Left lobe of liver (tissue), 2 donors: ENCODE measurements at places on chromosomes 3 and 15. TPM values are rescaled to one million over a fixed set of nuclear protein-coding genes. Genes with fewer than 3 reads are reported as not detected.

GRCh38 chr3:15272426-15273196 lies 59.8 kb downstream of the SH3BP5 start:
- DNase-seq, result peak; percentile 43

GRCh38 chr3:171815973-171816595 lies 5.8 kb upstream of the PLD1 start:
- DNase-seq, result no peak

DNA sequence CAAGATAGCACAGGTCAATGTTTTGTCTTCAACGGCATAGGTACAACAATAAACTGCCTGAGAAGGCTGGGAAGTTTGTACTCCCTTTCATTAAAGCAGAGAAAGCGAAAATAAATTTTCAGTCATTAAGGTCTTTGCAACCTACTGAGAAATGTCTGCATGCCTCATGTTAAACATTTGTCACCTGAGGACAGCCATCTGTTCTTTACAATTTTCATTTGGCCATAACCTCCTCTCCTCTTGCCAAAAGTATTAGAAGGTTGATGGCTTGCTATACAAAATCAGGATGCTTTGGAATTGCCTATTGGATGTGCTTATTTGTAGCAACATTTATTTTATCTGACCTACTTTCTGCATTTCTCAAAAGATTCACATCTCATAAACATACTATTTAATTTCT lies 122.7 kb downstream of the GOLIM4 start:
- DNase-seq, result no peak

- DNase-seq, result no peak
Measured at GRCh38 chr3:169750665-169751064, 14.2 kb downstream of the TERC start.

Gene SYNPR
- not detected for total RNA-seq

DNA sequence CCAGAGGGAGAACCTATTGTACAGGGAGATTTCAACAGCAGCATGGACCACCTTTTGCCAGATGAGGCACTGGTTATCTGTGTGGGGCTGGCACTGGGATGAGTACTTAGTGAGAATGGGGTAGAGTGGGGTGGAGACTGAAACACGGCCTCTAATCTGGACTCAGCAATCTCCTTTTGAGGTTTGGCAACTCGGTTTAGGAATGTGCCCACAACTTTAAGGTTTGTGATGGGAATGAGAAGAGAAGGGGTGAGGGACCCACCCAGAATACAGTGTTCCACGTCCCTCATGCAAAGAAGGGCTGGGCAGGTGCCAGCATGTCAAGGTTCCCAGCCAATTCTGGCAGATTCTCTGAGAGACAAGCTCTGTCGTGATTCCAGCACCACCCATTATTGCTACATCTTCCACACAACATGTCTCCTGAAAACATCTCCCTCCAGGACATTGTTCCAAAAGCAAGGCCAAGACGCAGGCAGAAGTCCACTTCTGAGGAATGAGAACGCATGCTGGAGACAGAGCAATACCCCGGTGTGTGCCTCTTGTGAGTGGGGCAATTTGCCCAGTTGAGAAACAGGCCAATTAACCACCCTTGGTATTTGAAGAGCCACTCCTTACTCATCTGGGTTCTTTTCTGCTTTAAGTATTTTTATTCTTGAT lies 37.5 kb upstream of the CCR4 start:
- no peak for DNase-seq

Gene FETUB
- total RNA-seq, result 49.9 TPM

Gene ACP3
- total RNA-seq, result not detected

GRCh38 chr3:23259515-23259914 lies 56.4 kb downstream of the UBE2E2 start:
- no peak for DNase-seq

DNA sequence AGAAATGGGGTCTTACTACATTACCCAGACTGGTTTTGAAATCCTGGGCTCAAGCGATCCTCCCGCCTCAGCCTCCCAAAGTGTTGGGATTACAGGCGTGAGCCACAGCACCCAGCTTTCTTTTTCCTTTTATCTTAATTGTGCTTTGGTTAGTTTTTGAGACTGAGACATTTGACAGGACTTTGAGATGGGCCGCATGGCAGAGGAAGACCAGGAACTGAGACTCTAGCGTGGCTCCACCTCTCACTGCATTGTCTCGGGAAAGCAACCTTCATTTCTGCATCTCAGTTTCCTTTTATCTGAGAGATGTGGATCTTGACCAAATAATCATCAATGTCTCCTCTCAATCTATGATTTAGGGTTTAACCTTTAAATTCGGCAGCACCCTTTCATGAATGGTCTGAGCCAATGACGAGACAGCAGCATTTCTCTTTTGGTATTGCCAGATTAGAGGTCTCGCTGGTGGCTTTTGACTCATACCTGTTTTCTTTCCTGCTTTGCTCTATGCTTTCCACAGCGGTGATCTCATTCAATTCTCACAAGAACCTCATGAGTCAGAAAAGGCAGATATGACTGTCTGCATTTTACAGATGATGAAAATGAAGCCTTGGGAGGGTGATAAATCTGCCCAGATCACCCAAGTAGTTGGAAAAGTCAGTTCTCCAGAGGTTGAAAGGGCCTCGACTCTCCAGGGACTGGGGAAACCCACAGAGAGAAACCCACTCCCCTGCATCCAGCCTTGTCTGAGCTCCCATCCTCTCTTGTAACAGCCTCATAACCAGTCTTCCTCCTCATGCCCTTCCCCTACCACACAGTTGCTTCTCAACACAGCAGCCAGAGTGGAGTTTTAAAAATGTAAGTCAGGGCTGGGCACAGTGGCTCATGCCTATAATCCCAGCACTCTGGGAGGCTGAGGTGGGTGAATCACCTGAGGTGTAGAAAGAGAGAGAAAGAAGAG lies 84.8 kb upstream of the FOXB1 start:
- no peak for DNase-seq
